ENCODE measurements at places on chromosomes 13 and 19. TPM values are rescaled to one million over a fixed set of nuclear protein-coding genes. Genes with fewer than 3 reads are reported as not detected.

Gene PSG11
- not detected for total RNA-seq

Gene CNFN
- total RNA-seq, result not detected

Gene OR7A5
- not detected for total RNA-seq

Gene LIM2
- not detected for total RNA-seq

Gene LSR
- 0.37 TPM for total RNA-seq

Gene GRIN3B
- 0.06 TPM for total RNA-seq

Gene REXO1
- 4.6 TPM for total RNA-seq

Gene SLC25A23
- total RNA-seq, result 7.9 TPM

Gene ATF5
- 3.1 TPM for total RNA-seq

Gene MYO16
- total RNA-seq, result under 0.01 TPM

Gene ZNF208
- 1.1 TPM for total RNA-seq

Gene MIDN
- total RNA-seq, result 26.9 TPM

Gene RPL28
- 153 TPM for total RNA-seq

Gene KIR2DL1
- total RNA-seq, result not detected

Gene NEK3
- 14.8 TPM for total RNA-seq

Gene DCLK1
- 35.6 TPM for total RNA-seq

Gene PRSS57
- total RNA-seq, result not detected

Gene SIGLEC7
- total RNA-seq, result not detected

Gene CUL4A
- total RNA-seq, result 121 TPM

Gene ZNF729
- not detected for total RNA-seq

Gene CACNG7
- 0.13 TPM for total RNA-seq

Gene VSIG10L
- 0.25 TPM for total RNA-seq

Gene ZNF878
- total RNA-seq, result 0.26 TPM

Gene SMIM44
- total RNA-seq, result not detected

Gene CSNK1A1L
- not detected for total RNA-seq

Gene TUBA3C
- total RNA-seq, result not detected

Gene TGDS
- 10.1 TPM for total RNA-seq

Gene TBXA2R
- 6.3 TPM for total RNA-seq

Gene ELAVL1
- 30.0 TPM for total RNA-seq

Gene MPV17L2
- 14.0 TPM for total RNA-seq

Gene GNG14
- total RNA-seq, result not detected

Gene SLITRK6
- under 0.01 TPM for total RNA-seq

Gene SUPT20H
- total RNA-seq, result 38.2 TPM

Gene TMEM59L
- total RNA-seq, result 4.0 TPM

Gene RNF113B
- total RNA-seq, result not detected

Gene ZNF541
- 0.13 TPM for total RNA-seq

Gene NECTIN2
- total RNA-seq, result 51.3 TPM

Gene PINLYP
- total RNA-seq, result 5.3 TPM

Gene HSD17B14
- total RNA-seq, result 1.2 TPM

Gene NKPD1
- total RNA-seq, result 0.06 TPM

Gene CEACAM19
- 4.9 TPM for total RNA-seq

Gene GPR183
- total RNA-seq, result not detected

Gene KLC3
- not detected for total RNA-seq

Gene MFSD12
- 86.3 TPM for total RNA-seq

Gene ZFP28
- 9.4 TPM for total RNA-seq

Gene PLIN3
- 348 TPM for total RNA-seq

Gene FSTL3
- 16.1 TPM for total RNA-seq

Gene CCDC106
- total RNA-seq, result 8.9 TPM

Gene VSTM1
- not detected for total RNA-seq

Data from aortic smooth muscle cell (primary cell).